ENCODE measurements at places on chromosomes 1 and 21.

GRCh38 chr1:119816407-119816806 is 5.1 kb upstream of the REG4 start:
- no peak for DNase-seq

DNA sequence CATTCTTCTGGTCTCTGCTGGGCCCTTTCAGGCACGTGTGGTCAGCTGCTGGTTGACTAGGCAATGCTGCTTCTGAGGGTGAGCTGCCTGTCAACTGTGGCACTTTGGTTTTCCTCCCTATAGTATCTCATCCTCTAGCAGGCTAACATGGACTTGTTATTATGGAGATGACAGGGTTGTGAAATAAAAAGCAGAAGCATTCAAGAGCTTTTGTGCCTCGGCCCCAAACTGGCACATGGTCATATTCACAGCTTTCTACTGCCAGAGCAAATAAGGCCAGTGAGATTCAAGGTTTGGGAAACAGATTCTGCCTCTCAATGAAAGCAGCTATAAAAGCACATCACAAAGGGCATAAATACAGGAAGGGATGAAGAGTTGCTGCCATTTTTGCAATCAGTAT is 1.6 kb upstream of the ZNF124 start:
- DNase-seq = no peak

- no peak for DNase-seq
Measured at GRCh38 chr1:151837197-151837596, 2.4 kb downstream of the C2CD4D start.

DNA sequence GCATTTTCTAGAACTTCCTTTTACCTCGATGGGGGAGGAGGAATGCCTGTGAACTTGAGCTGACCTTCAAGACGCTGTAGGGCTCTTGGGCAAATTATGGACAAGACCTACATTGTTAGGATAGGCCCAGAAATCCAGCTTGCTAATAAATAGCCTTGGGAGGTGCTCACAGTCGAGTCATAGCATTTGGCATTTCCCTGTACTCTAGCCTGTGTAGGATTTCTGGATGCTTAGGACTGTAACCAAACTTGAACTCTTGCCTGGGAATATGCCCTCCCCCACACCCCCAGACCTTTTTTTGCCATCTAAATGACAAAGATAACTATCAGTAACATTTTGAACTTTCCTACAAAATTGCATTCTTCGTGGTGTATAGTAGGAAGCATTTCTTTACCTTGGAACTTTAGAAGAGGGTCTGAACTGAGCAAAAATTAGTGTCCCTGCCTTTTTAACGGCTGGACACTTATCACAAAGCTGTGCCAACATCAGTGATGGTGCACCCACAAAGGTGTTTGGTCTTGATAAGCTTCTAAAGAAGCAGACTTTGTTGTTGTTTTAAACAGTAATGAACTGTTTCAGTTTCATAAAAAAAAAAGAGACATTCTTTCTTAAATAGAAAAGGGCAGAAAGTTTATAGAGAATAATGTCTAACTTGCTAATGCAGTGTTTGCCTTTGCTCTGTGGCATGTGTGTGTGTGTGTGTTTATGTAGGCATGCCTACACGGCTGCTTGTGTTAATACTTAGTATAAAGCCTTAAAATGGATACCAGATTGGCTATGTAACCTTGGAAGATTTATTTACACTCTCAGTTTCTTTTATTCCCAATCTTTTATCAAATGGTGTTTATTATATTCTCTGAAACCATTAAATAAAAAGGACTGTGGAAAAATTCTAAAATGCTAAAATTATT is 88.2 kb downstream of the NFIA start:
- no peak for DNase-seq

- no peak for DNase-seq
Measured at GRCh38 chr1:19942657-19943056, 19.2 kb upstream of the PLA2G2E start.

GRCh38 chr1:209667103-209667502 is 8.1 kb upstream of the G0S2 start:
- no peak for DNase-seq

- peak; percentile 6 for DNase-seq
Measured at GRCh38 chr1:209248649-209249279, 334.8 kb upstream of the CAMK1G start.

DNA sequence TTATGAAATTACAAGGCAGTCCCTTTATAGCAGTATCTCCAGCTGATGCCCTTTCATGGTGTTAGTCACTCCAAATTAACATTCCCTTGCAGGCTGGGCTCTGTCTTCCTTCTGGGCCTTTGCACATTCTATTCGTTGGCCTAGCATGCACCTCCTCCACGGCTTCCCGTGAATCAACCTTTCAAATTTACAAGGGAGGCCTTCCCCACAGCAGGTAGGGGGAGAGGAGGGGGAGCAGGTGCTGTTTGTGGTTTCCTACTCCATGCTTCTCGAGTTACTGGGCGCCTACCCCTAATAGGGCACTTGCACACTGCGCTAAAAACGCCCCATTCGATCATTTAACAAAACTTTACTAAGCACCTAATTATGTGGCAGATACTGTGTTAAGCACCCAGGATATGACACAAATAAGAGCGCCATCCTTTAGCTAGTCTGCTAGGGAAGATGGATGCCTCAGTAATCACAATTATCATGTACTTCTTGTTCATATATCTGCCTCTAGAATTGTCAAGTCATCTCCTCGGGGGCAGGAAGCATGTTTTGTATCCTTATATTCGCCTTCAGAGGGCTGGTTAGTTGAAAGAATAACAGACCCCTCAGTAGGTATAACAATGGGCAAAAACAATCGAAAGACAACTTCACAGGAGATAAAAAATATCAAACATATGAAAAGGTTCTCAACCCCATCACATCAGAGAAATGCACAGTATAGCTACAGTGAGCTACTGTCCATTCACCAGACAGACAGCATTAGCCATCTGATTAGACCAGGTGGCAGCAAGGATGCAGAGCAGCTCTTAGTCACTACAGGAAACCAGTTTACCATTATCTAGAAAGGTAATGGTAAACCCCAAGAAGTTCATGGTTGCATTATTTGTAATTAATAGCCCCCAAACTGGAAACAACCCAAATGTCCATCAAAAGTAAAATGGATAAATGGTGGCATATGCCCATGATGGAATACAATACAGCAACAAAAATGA is 1.7 kb upstream of the ADAR start:
- DNase-seq = no peak

- no peak for DNase-seq
Measured at GRCh38 chr1:15155888-15156741, 2.6 kb downstream of the TMEM51 start.

- no peak for DNase-seq
Measured at GRCh38 chr1:14612256-14612655, 13.8 kb downstream of the KAZN start.

DNA sequence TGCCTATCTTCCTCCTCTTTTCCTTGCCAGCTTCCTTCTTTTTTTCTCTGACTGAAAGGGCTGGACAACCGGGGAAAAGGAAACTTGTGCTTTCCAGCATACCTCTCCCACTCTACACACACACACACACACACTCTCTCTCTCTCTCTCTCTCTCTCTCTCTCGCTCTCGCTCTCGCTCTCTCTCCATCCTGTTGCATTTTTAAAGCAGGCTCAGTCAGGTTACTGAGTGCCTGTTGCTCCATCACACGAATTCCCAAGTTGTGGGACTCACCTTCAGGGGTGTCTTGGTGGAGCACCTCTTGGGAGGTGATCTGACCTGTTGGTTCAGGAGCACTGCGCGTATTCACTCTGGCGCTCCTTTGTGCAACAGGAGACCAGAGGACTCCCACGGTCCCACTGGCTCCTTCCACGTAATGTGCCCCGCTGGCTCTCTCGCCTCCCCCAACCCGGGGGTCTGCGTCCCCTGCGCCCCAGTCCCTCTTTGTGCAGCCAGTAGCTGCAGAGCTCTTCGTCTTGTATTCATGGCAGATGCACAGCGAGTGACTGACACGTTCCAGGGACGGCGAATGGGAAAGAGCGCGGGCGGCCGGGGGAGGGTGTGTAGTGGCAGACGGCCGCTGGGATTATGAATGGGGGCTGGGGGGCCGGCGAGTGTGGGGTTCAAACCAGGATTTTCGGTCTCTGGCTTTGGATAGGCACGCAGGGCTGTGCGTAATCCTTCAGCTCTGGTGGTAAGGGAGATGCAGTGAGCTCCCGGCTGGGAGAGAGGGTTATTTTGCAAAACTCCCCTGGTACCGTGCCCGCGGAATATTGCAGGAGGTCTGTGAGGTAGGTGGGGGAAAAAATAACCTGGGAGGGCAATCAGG is 660 bp upstream of the PDE4B start:
- DNase-seq = no peak

GRCh38 chr1:223556414-223557129 is 108.9 kb downstream of the CAPN8 start:
- no peak for DNase-seq

- DNase-seq = no peak
Measured at GRCh38 chr1:201260236-201260590, 23.1 kb upstream of the PKP1 start.

GRCh38 chr1:224262373-224263054 is 67.5 kb downstream of the NVL start:
- DNase-seq = no peak

DNA sequence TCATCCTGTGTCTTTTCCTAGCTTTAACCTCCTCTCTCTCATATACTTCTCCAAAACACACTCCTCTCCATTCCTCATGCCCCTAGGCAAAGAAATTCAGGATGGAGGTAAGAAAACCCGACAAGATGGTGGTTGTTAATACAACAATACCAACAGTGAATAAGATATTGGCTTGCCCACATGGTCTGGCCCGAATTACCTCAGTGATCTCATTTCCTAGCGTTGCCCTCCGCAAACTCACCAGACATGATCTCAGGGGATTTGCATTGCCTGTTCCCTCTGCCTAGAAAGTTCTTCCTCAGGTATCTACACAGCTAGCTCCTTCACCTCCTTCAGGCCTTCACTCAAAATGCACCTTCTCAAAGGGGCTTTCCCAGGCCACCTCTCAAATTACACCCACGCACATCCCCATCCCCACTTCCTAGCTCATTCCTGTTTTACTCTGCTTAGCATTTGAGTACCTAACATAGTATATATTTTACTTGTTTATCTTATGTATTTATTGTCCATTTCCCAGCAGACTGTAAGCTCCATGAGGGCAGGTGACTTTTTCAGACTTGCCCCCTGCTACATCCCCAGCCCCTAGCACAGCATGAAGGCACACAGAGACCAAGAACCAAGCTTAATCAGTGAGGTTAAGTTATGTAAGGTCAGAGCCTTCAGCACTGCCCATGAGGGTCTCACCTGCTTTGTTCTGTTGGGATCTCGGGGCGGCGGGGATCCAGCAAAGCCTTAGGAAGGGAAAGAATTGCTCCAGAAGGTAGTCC is 10.2 kb upstream of the UBR4 start:
- no peak for DNase-seq

- no peak for DNase-seq
Measured at GRCh38 chr1:248736977-248737376, 18.6 kb downstream of the LYPD8 start.

- no peak for DNase-seq
Measured at GRCh38 chr21:35932232-35932911, 128.0 kb downstream of the SETD4 start.

DNA sequence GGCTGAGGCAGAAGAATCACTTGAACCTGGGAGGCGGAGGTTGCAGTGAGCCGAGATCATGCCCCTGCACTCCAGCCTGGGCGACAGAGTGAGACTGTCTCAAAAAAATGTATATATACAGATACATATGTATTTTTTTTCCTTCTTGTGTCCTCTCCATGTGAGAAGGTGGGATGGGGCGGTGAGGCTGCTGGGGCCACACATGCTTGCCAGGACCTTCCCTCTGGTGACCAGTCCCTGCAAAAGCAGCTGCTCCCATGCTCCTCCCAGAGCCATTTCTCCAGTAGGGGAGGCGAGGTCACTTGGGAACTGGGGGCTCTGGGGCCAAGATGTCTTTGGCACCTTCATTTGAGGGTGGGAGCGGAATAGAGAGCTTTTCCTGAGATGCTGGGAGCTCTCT is 74.9 kb downstream of the PIK3CD start:
- DNase-seq = no peak

- DNase-seq = no peak
Measured at GRCh38 chr1:12596007-12596821, 21.8 kb downstream of the DHRS3 start.

DNA sequence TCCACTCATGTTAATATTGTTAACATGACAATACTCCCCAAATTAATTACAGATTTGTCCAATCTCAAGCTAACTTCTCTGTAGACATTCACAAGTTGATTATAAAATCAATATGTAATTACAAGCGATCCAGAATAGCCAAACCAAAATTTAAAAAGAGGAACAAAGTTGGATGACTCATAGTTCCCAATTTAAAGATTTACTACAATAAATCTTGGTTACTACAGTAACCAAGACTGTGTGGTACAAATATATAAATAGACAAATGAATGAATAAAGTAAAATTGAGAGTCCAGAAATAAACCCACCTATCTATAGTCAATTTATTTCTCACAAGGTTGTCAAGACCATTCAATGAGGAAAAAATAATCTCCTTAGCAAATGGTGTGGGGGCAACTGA is 7.1 kb upstream of the KRTAP10-4 start:
- DNase-seq = no peak

- no peak for DNase-seq
Measured at GRCh38 chr1:19312782-19313635, 883 bp downstream of the SLC66A1 start.

Data from stimulated activated CD8-positive, alpha-beta memory T cell treated with anti-CD3 and anti-CD28 coated beads, Interleukin-4, amount 100 ng/mL, for 1 hour (primary cell).